ENCODE measurements at places on chromosomes 6 and 20.

DNA sequence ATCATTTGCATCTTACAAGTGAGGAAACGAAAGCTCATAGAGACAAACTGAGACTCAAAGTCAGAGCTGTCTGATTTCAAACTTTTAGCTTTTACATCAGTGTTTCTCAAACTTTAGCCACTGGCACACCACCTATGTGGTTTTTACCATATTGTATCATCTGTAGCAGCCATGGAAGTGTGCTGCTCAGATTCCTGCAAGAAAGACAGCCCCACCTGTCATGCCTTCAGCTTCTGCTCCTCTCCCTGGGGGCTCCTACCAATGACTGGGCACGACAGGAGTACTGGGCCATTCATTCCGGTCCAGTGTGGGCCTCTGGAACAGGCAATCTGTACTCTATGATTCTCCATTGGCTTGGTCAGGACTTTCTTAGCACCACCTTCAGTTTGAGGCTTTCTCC is 87.0 kb downstream of the BCAS1 start:
- DNase-seq: no peak

DNA sequence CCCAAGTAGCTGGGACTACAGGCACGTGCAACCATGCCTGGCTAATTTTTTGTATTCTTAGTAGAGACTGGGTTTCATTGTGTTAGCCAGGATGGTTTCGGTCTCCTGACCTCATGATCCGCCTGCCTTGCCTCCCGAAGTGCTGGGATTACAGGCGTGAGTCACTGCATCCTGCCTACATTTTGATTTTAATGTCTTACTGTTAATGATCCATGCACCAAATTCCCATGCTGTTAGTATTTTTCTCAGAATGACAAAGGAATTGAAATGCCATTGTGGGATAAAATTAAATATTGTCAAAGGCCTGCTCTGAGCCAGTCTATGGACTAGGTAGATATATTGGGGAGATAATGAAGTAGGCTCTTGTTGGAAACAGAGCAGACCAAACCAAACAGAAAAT is 28.2 kb downstream of the CBFA2T2 start:
- no peak for DNase-seq

- DNase-seq: no peak
Measured at GRCh38 chr6:131182991-131183425, 47.7 kb downstream of the AKAP7 start.

- DNase-seq: peak; percentile 57
Measured at GRCh38 chr6:28880894-28881780, 42.6 kb downstream of the TRIM27 start.

- DNase-seq: no peak
Measured at GRCh38 chr6:106765496-106765895, 136.1 kb downstream of the QRSL1 start.

GRCh38 chr6:4378319-4378996 is 243.1 kb upstream of the ECI2 start:
- DNase-seq: no peak

- DNase-seq: no peak
Measured at GRCh38 chr20:53369871-53370270, 223.8 kb downstream of the ZNF217 start.

- no peak for DNase-seq
Measured at GRCh38 chr20:17579369-17580039, 9.6 kb downstream of the DSTN start.

DNA sequence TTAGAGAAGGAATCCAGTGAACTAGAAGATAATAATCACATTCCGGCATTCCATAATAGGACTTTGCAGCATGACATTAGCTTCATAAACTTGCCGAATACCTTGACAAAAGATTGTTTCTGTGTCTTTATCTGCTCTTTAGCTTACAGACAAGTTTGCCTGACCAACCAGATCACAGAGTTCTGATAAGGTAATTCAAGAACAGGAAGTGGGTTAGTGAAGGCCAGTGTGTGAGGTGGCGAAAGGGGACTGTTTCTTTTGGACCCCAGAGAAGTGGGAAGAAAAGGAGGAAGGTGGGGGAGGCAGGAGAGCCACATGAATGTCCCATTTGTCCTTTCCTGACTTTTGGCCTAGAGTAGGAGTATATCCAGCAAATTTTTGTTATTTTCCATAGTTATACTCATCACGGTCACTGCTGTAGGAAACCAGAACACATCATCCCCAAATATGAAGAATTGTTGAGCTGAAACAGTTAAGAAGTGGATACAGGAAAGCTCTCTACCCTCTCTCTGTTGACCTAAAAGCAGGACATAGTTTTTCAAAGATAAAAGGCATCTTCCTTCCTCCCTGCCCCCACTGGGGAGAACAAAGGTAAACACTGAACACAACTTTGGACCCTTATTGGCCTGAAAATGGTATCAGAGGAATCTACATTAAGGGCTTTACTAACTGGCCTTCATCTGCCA is 72.4 kb upstream of the TNFAIP3 start:
- DNase-seq: no peak

DNA sequence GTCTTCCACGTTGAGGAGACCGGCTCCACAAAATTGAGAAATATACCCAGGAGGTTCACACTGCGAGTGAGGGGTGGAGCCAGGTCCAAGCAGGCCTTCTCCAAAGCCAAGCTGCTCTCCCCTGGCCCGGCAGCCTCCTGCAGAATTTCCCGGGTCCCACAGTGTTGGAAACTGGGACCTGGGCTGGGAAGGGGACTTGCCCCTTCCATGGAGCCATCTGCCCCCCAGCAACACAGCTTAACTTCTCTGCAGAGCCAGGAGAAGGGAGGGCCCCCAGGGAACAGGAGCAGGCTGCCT is 35.4 kb downstream of the MDFI start:
- no peak for DNase-seq

DNA sequence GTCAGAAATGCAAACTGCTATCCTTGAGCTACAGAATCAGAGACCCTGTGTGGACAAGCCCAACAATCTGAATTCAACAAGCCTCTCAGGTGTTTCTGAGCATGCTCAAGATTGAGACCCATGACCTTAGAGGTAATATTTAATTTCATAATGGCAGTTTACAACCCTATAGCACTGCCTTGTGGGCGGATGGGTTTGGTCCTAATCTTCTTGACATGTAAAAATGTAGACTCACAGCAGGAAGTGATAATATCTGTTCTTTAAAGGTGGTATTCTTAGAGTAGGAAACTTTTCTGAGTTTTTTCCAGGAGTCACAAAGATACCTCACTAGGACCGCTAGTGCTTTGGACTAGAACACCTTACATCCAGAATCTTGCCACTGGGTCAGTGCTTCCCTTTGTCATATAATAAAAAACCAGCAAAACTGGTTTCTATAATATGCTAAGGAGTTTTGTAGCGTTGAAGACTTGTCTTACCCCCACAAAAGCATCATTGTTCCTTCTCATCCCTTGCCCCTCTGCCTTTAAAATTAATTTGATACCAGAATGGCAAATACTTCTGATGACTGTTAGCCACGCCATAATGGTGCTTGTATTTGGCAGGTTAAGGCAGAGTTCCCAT is 52.6 kb downstream of the E2F3 start:
- DNase-seq: no peak

DNA sequence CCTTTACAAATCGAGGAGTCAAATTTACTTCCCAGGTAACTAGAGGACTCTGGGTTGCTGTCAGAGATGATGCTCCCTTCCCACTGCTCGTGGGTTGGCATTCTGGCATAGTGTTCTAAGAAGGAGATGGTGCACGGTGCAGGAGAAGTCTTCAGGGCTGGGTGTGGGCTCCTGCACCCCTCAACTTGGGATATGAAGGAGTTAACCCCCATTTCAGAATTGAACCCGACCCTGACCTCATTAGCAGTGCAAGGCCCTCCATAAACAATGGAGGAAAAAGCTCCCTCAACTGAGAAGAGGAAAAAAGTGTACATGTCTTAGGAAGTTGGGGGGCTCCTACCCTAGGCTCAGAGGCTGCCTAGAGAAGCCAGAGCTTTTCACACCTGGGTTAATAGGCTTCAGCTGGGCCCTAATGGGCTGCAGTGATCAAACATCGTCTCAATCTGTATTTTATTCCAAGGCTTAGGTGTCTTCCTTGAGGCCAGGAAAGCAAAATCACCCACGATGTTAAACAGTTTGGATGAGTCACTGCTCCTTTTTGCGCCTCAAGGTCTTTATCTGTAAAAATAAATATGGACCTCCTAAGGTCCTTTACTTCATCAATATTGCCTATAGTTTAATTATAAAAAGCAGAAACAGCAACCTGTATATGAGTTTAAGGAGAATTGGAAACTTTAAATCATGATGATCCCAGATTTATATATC is 29.4 kb downstream of the TFAP2B start:
- no peak for DNase-seq

DNA sequence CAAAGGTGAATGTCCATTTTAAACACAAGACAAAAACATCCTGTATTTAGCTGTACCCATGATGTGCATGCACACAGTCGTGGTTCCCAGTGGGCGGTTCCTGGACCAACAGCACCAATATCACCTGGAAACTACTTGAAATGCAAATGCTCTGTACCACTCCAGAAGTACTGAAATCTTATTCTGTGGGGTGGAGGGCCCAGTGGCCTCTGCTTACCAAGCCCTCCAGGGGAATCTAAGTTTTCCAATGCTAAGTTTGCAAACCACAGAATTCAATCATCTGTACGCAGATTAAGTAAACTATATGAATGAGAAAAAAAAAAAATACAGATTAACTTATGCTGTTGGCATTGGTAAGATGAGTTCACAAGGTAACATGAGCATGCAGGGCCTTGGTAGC is 14.1 kb downstream of the TRMT6 start:
- no peak for DNase-seq

GRCh38 chr6:133919362-133919761 is 30.4 kb downstream of the TCF21 start:
- no peak for DNase-seq

GRCh38 chr6:18595774-18596530 is 208.8 kb downstream of the RNF144B start:
- DNase-seq: peak; percentile 5

DNA sequence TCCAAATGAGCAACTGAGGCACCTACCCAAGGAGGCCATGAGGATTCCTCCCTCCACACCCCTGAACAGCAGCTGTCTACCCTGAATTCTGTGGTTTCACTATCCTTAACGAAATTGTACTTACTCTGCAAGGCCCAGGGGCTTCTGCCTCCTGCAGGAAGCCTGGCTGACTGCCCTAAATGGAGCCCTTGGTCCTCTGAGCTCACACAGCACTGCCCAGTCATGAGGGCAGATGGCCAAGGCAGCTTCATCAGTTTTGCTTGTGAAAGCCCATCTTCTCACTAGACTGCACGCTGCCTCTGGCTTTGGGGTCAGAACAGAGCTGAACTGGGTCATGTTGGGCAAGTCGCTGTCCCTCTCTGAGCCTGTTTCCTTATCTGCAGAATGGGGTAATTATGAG is 26.4 kb upstream of the SIRPA start:
- DNase-seq: no peak

DNA sequence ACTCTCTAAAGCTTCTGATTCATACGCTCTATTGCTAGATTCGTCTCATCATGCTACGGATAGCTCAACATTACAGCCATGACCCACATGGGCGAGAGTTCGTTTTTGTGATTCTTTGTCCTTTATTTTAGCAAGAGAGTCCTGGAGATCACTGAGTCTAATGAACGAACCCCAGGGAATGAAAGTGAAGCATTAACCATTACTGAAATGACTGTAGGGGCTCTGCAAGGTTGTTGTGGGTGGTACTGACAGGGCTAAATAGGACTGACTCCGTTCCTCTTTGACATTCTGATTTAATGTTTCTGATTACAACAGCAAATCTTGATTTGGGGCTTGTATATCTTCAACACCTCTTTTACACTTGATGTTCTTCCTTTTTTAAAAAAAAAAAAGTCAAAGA is 13.7 kb upstream of the RTF2 start:
- DNase-seq: no peak

DNA sequence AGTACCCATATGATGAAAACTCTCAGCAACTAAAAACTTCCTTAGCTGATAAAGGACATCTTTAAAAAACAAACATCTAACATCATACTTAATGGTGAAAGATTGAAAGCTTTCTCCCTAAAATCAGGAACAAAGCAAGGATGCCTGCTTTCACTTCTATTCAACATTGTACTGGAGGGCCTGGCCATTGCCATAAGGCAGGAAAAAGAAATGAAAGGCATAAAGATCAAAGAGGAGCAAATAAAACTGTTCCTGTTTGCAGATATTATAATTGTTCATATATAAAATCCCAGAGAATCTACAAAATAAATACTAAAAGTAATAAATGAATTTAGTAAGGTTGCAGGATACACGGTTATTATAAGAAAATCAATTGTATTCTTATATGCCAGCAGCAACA is 124.6 kb upstream of the ARMC2 start:
- no peak for DNase-seq

DNA sequence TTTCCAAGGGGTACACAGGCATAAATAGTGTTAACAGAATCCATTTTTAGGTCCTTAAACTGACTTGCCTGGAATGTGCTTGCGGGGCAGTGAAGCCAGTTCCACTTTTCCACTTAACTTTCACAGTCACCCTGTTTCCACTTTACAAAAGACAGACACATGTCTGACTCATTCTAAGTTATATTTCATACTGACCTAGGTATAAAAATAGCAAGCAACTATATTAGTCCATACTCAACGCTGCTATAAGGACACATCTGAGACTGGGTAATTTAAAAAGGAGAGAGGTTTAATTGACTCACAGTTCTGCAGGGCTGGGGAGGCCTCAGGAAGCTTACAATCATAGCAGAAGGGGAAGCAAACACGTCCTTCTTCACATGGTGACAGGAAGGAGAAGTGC is 88.2 kb downstream of the MTFR2 start:
- DNase-seq: no peak

DNA sequence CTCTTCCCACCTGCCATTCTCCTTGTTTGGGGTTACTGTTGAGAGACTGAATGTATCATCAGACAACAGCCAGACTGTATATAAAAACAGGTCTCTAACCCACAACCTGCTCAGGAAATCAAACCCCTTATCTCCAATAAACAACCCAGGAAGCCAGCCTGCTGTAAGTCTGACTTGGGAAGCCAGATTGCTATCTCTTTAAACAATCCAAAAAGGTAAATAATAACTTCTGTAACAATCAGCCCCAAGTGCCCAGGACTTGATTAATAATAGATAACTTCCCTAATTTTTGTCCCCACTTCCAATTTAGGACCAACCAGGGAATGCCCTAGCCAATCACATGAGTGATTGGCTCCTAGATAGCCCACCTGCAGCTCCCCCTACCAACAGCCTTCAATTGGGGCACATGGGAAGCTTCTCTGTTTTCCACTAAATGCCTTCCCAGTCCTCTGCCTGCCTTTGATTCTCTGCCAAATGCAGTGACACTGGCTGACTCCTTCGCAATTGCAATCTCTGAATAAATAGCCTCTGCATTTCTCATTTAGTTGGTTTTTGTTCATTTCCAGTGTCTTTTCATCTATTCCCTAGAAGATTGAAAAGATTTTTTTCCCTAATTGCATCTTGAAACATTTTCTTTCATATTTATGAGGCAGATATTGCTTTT is 117.1 kb upstream of the TAB2 start:
- DNase-seq: no peak

GRCh38 chr20:62755817-62756724 is 40.2 kb upstream of the MRGBP start:
- no peak for DNase-seq

- peak; percentile 64 for DNase-seq
Measured at GRCh38 chr20:48738399-48739304, 89.1 kb downstream of the PREX1 start.

Data from stimulated activated CD4-positive, alpha-beta T cell treated with anti-CD3 and anti-CD28 coated beads, Interleukin-12 subunit alpha, Interleukin-12 subunit beta, amount 100 ng/mL, for 24 hours (primary cell).